Right cardiac atrium (tissue), 5 donors: ENCODE measurements at places on chromosomes 7 and 10. TPM values are rescaled to one million over a fixed set of nuclear protein-coding genes. Genes with fewer than 3 reads are reported as not detected.

The ADAMTS14 gene
- 0.03 TPM for total RNA-seq

DNA sequence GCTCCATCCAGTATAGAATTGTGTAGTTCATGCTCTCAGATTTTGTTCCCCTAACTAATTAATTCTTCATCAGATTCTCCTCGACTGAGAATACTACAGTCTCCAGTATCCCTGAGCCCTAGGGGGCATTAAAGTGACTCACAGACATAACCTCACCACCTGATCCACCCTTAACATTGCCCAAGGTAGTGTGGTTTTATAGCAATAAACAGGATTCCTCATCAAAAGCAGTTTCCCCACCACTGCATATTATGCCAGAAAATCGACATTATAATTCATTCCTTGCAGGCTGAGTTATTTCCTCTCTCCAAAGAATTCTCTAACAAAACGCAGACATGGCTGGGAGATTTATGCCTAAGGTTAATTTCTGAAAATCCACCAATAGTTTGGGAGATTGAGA, 1402.5 kb upstream of the CELF2 start:
- no peak for DNase-seq

GRCh38 chr7:140390466-140391190, 7.7 kb downstream of the SLC37A3 start:
- no peak for DNase-seq

The HKDC1 gene
- total RNA-seq = 0.15 TPM

DNA sequence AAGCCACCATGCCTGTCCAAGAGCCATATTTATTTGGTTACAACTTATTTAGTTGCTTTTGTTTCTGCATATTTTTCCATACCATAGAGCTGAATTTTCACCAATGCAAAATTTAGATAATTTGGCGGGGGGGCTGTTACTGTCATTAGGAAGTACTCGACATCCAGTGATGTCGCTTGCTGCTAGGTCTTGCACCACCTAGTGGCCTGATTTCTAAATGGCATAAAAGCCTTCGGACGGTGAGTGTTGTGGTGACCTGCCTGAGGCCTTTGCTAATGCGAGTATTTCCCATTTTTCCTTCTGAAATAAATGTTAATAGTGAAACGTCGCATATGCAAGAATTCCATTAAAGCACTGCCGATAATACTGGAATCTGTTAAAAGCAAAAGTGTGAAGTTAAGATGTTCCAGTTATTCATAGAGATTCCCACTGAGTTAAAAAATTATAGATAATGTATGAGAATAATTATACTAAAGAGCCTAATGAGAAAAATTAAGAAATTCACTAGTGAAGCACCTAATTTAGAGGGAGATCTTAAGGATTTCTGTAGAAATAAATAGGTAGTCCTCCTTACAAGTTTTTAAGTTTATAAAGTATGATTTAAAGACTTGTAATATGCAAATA, 86.1 kb upstream of the DNAJB6 start:
- no peak for DNase-seq

The ENTPD1 gene
- total RNA-seq = 19.6 TPM

The SAP25 gene
- total RNA-seq = not detected

The POLR2J3 gene
- 17.3 TPM for total RNA-seq

The SH3PXD2A gene
- total RNA-seq = 31.7 TPM
